Activated CD4-positive, alpha-beta T cell treated with anti-CD3 and anti-CD28 coated beads, Interleukin-2, Interleukin-4, amounts not matched to agents 100 ng/mL and 50 ng/mL, durations not matched to agents 16 hours and 8 hours (primary cell): ENCODE measurements at places on chromosomes 12 and 14.

DNA sequence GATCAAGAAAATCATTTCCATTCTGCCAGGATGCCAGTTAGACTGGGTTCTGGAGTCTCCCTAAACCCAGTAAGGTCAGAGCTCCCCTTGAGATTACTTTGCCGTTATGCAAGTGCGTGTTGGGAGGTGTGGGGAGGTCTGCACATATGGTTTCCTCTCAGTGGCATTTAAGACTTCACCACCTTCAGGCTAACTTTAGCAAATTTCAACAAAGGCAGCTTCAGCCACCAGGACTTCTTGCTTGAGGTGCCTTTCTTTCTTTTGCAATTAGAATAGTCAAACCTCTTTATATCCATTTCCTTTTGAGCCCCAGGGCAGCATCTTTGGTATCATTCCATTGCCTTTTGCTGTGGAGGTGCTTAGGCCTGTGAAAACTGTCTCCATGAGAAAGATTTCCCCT lies 117.2 kb upstream of the CCND2 start:
- DNase-seq, result no peak

DNA sequence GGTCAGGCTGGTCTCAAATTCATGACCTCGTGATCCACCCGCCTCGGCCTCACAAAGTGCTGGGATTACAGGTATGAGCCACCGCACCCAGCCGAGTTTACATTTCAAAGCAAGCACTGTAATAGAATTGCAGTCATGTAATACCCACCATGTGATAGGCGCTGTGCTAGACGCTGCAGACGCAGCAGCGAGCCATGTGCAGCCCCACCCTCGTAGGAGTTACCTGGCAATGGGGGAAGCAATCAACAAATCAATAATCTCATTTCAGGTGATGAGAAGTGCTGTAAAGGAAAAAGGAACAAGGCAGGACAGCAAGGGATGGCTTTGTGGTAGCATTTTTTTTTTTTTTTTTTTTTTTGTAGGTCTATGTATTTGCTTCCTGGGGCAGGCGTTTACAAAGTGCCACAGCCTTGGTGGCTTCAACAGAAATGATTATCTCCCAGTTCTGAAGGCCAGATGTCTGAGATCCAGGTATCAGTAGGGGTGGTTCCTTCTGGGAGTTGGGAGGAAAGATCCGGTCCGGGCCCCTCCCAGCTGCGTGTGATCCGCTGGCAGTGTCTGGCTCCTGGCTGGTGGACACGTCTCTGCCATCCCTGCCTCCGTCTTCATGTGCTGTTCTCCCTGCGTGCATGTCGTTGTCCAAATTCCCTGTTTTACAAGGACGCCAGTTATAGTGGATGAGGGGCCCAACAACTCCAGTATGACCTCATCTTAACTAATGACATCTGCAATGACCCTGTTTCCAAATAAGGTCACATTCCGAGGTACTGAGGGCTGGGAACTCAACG lies 72.8 kb downstream of the TNFAIP2 start:
- no peak for DNase-seq

DNA sequence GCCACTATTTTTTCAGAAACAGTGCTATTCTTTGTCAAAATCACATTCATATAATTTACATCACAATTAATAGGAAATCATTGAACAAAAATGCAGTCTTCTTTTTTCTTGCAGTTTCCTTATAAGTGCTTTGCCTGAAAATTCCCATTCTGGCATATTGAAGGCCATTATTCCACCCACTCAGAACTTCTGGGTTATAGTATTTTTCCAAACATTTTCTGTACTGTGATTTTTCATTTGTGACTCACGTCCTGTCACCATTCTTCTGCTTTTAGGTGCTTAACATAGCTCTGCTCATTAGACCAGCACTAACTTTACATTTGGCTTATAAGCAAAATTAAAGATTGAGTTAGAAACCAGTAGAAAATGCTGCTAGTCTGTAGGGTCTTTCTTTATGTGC lies 241.0 kb upstream of the NPAS3 start:
- DNase-seq, result no peak

DNA sequence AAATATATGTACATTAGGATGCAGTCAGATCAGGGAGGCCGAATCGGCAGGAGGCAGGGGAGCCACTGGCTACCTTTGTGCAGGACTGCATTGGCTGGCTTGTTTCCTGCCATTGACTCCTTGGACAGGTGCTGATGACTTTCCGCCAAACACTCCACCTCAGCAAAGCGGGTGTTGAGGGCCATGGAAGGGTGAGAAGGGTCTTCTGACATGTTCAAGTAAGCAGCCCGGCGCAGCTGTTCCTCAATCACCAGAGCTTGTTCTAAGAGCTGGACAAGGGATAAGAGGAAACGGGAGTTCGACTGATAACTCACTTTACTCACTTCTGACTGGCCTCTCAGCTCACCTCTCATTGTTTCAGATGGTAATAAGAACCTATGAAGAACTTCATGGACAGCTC lies 4.9 kb upstream of the NOP2 start:
- DNase-seq, result no peak

DNA sequence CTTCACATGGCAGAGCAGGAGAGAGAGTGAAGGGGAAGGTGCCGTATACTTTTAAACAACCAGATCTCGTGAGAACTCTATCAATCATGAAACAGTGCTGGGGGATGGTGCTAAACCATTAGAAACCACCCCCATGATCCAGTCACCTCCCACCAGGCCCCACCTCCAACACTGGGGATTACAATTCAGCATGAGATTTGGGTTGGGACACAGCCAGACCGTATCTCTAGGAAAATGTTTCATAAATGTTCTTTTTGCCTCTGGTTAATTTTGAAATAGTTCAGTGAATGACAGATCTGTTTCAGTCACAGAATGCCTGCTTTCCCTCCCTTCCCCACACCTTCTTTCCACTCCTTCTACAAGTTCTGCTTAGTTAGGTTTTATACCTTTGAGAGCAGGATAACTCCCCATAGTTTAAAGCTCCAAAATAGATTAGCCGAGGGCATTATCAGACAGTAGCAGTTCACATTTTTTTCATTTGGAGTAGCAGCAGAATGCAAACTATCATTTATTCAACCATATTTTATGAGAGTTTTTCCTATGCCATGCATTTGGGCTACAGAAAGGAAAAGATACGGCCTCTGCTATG lies 27.1 kb downstream of the PELI2 start:
- no peak for DNase-seq

GRCh38 chr12:20426191-20426590 lies 57.9 kb downstream of the PDE3A start:
- no peak for DNase-seq

DNA sequence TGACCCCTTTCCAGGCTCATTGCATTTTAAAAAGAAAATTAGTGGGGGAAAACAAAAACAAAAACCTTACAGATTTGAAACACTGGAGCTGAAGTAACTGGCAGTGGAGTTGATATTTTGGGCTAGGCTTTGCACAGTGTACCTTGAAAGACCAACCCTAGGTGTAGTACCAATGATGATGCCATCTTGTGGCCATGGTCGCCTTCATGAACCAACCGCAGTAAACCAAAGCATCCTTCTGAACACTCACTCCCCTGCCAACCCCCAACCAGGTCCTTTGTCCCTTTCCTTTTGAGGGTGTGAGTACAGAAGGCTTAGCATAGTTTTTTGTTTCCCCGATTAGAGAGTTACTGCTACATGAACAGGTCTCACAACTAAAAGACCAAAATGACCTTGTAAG lies 5.9 kb downstream of the TOMM20L start:
- DNase-seq, result no peak

- no peak for DNase-seq
Measured at GRCh38 chr12:65277994-65278575, 398 bp upstream of the MSRB3 start.

GRCh38 chr14:99891900-99892299 lies 98.7 kb downstream of the EML1 start:
- DNase-seq, result no peak

DNA sequence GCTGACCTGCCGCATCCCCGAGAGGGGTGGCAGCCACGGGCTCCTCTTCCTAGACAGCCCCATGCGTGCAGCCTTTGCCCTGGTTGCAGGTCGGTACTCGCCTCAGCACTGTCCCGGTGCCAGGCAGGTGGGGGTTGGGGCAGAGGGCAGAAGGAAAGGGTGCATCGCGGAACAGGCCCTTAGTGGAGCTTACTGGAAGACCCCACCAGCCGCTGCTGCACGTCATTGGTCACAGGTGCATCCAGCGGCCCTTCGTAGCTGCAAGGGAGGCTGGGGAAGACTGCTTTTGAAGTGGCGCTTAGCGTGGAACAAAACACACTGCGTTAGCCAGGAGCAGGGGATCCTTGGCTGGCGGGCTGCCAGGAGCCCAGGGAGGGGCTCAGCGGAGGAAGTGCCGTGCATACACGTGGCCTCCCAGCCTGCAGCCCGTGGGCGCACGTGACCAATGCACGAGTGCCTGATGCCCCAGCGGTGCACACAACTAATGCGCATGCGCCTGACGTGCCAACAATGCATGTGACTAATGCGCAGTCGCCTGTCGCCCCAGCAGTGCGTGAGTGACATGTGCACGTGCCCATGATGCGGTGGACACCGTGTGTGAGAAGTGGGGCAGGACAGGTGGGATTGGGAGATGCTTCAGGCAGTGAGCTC lies 5.0 kb upstream of the EP400 start:
- no peak for DNase-seq

- DNase-seq, result no peak
Measured at GRCh38 chr14:87628129-87628528, 364.9 kb downstream of the GALC start.

DNA sequence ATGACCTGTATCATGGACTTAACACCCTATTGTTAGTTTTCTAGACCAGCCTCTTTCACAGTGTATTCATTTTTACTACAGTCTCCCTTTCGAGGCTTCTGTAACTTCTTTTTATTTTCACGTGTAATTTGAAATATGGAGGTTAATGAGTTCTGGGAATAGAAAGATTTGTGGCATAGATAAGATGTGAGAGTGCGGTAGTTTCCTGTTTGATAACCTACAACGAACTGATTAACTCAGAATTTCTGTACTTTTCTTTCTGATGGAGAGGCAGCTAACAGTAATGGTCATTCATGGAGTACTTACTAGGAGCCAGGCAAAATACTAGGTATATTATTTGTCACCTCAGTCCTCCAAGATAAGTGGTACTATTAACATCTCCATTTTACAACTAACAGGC lies 21.2 kb downstream of the POLR3B start:
- DNase-seq, result no peak

GRCh38 chr14:90649557-90650135 lies 166.6 kb downstream of the TTC7B start:
- DNase-seq, result no peak

GRCh38 chr14:103801459-103801858 lies 45.9 kb downstream of the PPP1R13B start:
- no peak for DNase-seq

- peak; percentile 97 for DNase-seq
Measured at GRCh38 chr12:95858451-95859343, at the start of gene SNRPF. SNRPF (plus strand) TSS chr12:95858952; CDS start chr12:95859074, 122 bp downstream.

GRCh38 chr12:39401459-39401858 lies 41.5 kb downstream of the KIF21A start:
- DNase-seq, result no peak

DNA sequence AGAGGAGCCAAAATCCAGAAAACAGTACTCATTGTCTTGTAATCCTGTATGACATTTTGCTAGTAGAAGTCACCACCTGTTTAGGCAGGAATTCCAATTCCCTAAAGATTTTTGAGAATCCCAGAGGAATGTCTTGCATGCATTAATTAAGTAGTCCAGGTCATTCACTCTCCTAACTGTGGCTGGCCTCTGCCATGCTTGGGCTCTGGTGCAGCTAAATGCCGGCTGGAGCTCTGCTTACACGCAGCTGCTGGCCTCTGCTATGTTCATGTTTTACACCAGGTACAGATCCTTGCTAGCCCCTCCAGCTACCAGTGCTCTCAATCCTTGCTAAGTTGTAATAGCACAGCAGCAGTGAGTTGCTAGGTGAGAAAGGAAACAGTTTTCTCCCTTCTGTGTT lies 16.3 kb upstream of the HIF1A start:
- DNase-seq, result no peak

DNA sequence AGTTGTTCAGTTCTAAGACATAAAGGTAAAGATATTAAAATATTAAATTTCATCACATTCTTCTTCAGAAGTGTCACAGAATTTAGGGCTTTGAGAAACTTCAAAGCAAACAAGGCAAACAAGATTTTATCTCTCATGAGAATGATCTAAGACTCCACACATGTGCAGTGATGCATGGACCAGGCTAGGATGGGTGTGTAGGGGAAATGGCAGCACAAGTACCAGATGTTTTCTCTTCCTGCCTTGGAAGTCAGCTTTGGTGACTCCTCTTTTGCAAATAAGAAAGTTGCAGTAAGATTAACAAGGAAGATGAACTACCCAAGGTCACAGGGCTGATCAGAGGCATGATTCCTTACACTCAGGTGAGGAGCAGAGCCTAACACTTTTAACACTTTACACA lies 163.8 kb upstream of the LMNTD1 start:
- no peak for DNase-seq

GRCh38 chr12:92926549-92926948 lies 2.5 kb downstream of the EEA1 start:
- DNase-seq, result no peak

- DNase-seq, result no peak
Measured at GRCh38 chr14:81344481-81345160, 55.5 kb downstream of the STON2 start.

DNA sequence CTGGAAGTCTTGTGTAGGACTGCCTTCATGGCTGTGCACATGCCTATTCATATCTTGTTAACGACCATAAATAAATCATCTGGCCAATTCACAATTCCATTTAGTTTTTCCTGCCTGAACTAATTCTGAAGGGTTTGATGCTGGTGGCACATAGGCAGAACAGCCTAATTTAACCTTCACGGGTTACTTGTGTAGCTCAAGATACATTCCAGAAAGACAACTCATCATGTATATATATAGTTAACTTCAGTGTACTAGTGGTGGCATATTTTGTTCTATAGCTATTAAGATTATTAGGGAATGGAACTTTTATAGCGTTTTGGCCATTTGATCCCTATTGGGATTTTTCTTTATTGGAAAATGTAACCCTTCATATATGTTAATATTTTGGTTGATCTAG lies 31.4 kb downstream of the CFAP54 start:
- no peak for DNase-seq

DNA sequence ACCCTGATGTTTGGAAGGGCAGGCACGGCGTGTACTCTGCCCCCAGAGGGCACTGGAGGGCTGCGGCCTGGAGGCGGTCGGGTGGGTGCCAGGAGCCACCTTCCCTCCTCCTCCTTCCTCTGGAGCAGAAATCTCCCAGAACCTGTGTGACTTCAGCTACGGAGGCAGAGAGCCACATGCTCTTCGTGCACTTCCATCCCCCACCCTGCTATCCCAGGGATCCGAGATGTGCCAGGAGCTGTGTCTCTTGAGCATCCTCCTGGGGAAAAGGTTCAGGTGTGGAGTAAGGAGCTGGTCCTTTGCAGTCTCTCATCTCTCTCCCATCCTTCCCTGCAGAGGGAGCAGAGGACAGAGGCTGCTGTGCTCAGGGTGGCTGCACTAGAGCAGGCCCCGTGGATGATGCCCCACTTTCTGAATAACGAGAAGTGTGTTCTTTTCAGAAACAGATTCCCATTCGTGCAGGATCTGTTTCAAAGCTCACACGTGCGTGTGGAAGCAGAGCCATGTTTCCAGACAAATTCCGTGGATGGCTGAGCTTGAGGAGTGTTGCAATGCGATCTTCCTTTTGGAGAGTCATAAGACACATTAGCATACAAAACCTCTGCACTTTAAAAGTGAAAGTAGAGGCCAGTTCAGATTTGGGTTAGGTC lies 162.9 kb downstream of the ADGRD1 start:
- no peak for DNase-seq

GRCh38 chr14:102947321-102948103 lies 25.0 kb downstream of the AMN start:
- DNase-seq, result no peak
